Vagina (tissue), 2 donors: ENCODE measurements at places on chromosomes 1 and 21.

GRCh38 chr21:39386194-39386593 lies 37.3 kb upstream of the HMGN1 start:
- peak overlapping the region; percentile 37 for H3K4me3 ChIP-seq
- H3K4me1 ChIP-seq = peaks cover 41% of the 10 kb centered on the region
- no peaks in the 10 kb centered on the region for H3K27me3 ChIP-seq

DNA sequence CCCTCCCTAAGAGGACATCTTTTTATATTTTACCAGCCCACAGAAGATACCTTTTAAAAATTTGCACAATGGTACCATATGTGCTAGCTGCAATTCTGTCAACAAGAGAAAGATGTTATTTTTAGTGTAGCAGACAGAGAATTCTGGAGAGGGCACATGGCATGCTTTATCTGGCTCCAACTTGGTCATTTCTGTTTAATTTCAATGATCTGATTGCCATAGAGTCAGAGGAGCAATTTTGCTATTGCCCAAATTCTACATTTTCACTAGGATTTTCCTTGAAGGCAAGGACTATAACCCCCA lies 17.3 kb downstream of the DISC1 start:
- H3K27ac ChIP-seq = no peak overlapping the region
- no peak overlapping the region for H3K4me3 ChIP-seq
- H3K4me1 ChIP-seq = no peaks in the 10 kb centered on the region
- H3K36me3 ChIP-seq = no peaks in the 10 kb centered on the region
- no peaks in the 10 kb centered on the region for H3K27me3 ChIP-seq
- DNase-seq = no peak

GRCh38 chr1:214476229-214476985 lies 75.0 kb downstream of the PTPN14 start:
- peak overlapping the region; percentile 36 for H3K27ac ChIP-seq
- no peaks in the 10 kb centered on the region for H3K36me3 ChIP-seq

DNA sequence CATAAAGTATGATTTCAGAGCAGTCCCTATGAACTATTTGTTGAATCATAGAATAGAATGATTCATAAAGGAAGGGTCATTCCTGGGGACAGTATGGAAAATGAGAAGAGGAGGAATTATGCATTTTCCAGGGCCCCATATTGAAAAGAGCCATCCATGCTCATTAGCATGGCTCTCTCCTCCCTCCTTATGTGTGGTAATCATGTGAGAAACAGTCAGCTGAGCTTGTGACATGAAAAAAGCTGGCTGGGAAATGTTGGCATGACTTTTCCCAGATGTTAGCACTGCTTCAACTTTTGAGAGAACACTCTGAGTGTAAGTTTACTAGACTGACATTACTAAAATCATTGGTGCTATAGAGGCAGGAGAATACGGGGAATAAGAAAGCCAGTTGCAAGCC lies 16.1 kb downstream of the TRIM67 start:
- DNase-seq = no peak
- H3K36me3 ChIP-seq = no peaks in the 10 kb centered on the region
- no peak overlapping the region for H3K4me3 ChIP-seq
- no peaks in the 10 kb centered on the region for H3K4me1 ChIP-seq
- H3K27me3 ChIP-seq = no peaks in the 10 kb centered on the region
- H3K27ac ChIP-seq = no peak overlapping the region
